ENCODE measurements at places on chromosomes 6 and 20.

DNA sequence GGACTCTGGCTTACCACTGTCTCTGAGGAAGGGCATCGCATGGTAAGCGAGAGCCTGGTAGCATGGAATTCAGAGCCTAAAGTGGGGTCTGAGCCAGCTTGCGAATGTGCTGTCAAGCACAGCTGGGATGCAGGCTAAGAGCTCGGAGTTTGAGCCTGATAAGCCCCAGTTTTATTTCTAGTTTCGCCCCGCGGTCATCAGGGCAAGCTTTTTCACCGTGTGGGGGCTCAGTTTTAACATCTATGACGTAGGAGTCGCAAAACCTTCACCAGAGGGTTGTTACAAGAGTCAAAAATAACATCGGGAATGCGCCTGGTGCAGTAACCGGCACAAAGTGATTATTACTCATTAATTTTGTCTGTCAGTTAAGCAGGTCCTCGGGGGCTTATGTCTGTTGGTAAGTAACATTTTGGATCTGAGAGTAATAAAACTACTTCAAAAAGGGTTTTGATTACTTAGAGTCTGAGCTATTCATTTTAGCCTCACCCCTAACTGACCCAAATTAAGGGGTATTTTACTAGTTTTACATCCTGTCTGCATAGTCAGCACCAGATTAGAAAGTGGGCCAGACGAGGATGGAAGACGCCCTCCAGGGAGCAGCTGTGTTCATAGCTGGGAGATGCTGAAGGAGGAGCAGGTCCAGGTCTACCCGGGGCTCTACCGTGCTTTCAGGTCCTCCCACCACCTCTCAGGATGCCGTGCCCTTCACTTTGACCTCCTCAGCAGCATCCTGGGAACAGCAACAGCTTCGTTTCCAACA, 29.7 kb downstream of the SLC22A23 start:
- no peak for DNase-seq

GRCh38 chr20:32544893-32545840, 40.0 kb downstream of the NOL4L start:
- DNase-seq = peak; percentile 69

DNA sequence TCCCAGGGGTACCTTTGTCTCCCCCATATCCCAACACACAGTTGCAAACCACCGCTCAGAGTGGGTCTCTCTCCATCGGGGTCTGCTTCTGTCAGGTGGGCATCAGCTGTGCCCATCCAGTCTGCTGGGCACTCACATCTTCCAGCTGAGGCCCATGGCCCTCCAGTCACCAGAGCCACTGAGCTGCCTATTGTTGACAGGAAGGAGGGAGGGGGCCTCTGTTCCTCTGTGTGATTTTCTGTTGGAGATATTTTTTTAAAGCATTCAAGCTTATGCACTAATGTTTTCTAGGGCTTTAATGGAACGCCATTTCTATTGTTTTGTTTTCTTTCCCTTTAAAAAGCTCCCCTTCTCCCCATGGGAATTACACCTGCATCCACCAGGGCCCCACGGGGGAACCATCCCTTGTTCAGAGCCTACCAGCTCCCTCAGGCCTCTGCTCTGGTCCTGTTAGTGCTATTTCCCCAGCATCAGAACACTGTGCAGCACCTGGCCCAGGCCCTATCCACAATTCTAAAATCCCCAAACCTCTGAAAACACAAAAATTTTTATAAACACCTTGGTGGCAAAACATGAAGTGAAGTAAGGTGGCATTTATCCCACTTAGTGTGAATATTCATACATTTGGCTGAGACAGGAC, 326.2 kb downstream of the CD83 start:
- DNase-seq = no peak

DNA sequence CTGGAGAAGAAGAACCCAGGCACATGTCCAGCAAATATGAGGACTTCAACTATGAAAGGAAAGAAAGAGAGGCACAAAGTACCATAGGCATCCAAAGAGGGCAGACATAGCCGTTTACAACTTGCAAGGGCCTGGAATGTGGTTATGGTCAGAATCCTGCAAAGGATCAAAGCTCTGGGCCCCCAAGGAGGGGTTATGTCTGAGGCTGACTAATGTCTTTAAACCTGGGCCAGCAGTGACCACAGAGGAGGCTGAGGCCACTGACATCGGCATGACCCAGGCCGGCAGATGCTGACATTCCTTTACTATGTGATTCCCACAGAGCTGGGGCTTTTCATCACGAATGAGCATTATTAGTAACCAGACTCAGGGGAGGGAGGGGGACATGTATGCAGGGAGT, 861.1 kb downstream of the DHX35 start:
- DNase-seq = peak; percentile 76

DNA sequence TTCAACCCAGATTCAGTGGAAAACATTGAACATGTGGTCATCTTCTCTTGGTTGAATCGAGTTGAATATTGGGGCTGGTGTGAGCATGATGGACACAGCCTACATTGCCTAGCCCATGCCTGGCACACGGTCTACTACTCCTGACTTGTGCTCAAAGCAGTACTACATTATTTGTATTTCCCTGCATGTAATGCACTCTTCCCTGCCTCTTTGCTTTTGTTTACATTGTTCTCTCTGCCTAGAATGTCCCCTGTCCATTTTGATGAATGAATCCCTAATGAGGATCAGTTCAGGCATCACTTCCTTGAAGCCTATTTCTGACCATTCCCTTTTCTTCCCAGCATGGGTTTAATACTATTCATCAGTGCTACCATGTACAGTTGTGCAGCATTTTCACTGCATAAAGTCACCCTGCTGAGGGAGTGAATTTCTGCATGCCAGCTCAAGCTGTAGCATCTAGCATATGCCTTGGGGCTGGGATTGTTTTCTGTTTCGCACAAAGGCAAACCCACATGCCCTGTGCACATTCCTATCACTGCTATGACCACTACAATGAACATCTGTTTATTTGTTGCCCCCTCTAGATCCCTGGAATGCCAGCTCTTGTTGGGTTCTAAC, 75.3 kb upstream of the CCN6 start:
- no peak for DNase-seq

DNA sequence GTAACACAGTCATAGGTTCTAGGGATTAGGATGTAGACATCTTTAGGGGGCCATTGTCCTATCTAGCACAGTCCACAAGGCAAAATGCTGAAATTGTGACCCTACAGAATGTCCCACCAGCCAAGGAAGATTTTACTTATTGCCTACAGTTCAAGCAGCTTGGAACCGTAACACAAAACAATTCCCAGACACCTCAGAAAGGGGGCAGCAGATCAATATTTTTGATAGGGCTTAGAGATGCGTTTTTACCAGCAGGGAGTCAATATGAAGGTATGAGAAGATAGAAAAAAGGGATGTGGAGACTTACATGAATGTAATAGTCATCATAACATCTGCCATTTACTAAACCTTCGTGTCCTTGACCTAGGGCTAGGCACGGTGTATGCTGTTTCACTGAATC, 81.0 kb downstream of the TMEM170B start:
- DNase-seq = peak; percentile 43

- DNase-seq = no peak
Observed at GRCh38 chr20:62724692-62725595, 16.3 kb downstream of the NTSR1 start.

- DNase-seq = no peak
Observed at GRCh38 chr20:33177866-33178265, 9.9 kb downstream of the BPIFA2 start.

- peak; percentile 61 for DNase-seq
Observed at GRCh38 chr6:25556516-25556915, 95.5 kb upstream of the SCGN start.

DNA sequence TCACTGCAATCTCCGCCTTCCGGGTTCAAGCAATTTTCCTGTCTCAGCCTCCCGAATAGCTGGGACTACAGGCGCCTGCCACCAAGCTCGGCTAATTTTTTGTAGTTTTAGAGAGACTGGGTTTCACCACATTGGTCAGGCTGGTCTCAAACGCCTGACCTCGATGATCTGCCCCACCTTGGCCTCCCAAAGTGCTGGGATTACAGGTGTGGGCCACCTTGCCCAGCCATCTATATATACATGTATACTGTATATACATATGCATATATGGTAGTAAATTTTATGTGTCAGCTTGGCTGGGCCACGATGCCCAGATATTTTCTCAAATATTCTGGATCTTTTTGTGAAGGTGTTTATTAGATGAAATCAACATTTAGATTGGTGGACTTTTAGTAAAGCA, 18.8 kb downstream of the RBL1 start:
- DNase-seq = no peak

DNA sequence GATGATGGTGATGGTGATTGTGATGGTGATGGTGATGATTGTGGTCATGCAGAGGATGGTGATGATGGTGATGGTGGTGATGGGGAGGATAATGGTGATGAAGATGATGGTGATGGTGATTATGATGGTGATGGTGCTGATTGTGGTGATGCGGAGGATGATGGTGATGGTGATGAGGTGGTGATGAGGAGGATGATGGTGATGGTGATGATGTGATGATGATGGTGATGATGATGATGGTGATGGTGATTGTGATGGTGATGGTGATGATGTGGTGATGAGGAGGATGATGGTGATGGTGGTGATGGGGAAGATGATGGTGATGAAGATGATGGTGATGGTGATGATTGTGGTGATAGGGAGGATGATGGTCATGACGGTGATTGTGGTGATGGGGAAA, 333.7 kb downstream of the CDH4 start:
- no peak for DNase-seq

DNA sequence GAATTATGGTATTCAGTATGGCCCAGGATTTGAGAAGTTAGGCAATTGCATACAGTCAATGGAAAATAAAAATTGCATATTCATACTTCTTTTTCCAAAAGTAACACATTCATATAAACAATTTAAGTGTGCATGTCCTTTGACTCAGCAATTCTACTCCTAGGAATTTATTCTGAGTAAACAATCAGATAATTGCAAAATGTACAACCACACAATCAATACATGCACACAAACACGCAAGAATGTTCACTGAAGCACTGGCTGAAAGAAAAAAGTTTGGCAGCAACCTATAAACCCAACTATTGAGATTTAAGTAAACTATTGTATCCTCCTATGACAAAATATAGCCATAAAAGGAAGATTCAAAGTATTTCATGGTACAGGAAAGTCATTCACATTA, 1.6 kb downstream of the CYP39A1 start:
- no peak for DNase-seq

DNA sequence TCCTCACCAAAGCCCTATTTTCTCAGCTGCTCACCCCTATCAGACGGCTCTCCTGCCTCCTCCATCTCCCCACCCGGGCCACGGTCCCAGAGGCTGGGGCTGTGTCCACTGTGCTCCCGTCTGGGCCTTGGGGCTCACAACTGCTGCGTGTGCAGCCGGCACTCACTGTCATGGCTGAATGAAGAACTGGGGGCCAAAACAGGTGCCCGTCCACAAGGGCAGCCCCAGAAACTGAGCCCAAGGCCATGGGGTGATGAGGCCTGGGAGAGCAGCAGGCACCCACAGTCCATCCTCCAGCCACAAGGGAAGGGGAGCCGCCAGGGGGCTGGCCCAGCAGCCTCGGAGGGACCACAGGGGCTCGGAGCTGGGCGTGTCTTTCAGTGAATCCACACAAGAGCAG, 159.5 kb downstream of the DLL1 start:
- no peak for DNase-seq

GRCh38 chr20:13821876-13822275, 37.0 kb downstream of the NDUFAF5 start:
- DNase-seq = peak; percentile 57

GRCh38 chr6:164578616-164579015, 730.8 kb downstream of the C6orf118 start:
- no peak for DNase-seq

GRCh38 chr6:15735567-15736265, 72.9 kb upstream of the DTNBP1 start:
- peak; percentile 78 for DNase-seq

- DNase-seq = no peak
Observed at GRCh38 chr20:62488470-62488869, 12.7 kb upstream of the GATA5 start.

GRCh38 chr20:62958388-62959100, 6.0 kb downstream of the SLC17A9 start:
- DNase-seq = no peak

- DNase-seq = no peak
Observed at GRCh38 chr20:39777610-39778009, 815.5 kb downstream of the DHX35 start.

DNA sequence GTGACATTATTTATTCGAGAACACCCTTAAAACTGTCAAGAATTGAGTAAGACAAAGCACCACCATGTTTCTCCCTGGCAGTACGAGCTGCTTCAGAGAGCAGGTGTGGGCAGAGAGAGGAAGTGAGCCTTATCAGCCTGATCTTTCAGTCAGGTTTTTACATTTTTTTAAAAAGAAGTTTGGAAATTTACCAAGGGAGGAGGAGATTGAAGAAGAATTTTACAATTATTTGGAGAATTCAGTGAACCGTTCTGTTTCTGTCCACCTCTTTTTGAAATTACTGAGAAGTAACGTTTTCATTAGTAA, 75.5 kb downstream of the ZDHHC14 start:
- no peak for DNase-seq

DNA sequence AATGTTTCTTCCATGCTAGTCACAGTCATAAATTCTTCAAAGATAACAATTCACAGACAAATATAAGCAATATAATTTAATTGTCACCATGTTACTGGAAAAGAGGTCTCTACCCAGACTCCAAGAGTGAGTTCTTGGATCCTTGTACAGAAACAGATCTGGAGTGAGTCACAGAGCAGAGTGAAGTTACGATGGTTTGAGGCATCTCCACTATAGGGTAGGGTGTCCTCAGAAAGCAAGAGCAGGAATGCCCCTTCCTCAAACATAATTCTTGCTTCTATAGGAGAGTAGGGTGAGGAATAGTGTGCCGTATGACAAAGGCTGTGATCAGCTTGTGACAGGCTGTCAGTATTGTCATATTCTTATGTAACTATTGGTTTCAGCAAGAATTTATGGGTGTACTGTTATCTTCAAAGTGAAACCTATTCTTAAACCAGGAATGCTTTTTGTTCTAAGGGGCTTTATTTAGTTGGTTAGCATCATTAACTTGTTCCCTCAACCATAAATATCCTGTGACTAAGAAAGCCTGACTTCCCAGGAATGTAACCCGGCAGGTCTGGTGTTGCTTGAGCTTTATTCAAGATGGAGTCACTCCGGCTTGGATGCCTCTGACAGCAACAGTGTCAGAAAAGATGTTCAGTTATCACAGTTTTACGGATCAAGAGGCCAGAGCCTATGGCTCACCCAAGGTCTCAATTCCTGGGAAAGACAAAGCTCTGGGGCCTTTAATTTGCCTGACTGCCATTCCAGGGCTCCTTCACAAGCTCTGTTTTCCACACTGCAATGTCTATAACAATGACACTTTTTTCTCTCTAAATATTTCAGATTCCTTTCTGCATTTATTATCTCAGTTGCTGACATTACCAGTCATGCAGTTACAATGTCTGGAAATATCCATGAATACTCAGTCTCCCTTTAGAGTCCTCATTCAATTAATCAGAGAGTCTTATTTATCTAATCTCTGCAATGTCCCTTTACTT, 298.6 kb downstream of the C6orf118 start:
- DNase-seq = peak; percentile 76

DNA sequence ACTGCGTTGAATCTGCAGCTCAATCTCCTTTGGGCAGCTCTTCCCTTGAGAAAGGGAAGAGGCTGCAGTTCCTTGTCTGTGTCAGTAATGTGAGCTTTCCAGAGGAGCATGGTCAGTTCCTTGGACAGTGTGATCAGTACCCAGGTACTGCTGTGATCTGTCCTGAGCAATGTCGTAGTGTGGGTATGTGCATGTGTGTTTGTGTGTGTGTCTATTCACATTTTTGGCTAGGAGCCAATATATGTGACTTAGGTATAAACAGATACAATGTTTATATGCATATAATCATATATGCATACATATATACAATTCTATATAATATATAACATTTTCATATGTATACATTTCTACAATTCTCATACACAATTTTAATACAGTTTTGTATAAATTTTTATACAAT, 85.4 kb upstream of the OLIG3 start:
- no peak for DNase-seq
